ENCODE measurements at places on chromosomes 5 and 9. TPM values are rescaled to one million over a fixed set of nuclear protein-coding genes. Genes with fewer than 3 reads are reported as not detected.

DCTN4 gene
- 111 TPM for total RNA-seq

GARIN3 gene
- total RNA-seq, result not detected

SLC35D2 gene
- 19.1 TPM for total RNA-seq

SLC36A3 gene
- not detected for total RNA-seq

ZFAND5 gene
- 403 TPM for total RNA-seq
